ENCODE measurements at places on chromosomes 3 and 15.
A peak's percentile ranks its signal among the peaks of the same experiment; 100 is the strongest.

DNA sequence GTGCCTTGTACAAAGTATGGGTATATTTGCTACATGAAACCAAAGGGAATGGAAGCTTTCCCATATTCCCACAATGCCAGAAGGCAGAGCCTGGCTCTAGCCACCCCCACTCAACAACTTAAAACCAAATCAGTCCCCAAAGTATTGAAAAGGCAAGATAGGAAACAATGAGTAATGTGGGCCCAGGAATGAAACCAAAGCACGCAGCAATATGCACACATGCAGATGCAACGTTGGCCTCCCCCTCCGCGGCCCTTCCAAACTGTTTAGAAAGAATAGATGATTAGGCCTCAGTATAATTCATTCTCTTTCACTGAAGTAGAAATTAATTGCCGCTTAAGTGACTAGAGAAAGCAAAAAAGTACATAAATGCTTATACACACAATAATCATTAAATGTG lies 59.1 kb downstream of the THRB start:
- no peak for DNase-seq

DNA sequence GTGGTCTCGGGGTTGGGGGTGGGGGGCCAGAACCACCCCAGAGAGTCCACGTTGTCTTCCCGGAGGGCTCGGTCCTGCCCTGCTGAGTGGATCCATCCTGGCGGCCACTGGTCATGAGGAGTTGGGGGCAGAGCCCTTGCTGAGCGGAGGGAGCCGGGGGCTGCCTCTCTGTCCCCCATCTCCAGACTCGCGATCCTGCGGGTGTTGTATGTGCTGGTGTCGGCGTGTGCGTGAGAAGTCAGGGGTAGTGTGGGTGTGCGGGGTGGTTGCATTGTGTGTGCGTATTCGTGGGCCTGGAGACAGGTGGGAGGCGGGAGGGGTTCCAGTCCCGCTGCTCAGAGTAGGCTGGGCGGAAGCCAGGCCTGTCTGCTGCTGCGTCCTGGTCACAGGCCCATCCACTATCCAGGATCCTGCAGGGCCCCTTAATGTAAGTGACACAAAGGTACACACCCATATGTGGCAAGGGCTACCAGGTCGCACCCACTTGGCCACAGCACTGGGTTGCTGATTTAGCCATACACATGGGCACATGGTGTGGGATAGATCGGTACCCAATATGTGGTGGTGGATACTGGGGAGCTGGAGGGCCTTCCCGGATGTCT lies 30.7 kb downstream of the NBEAL2 start:
- no peak for DNase-seq

DNA sequence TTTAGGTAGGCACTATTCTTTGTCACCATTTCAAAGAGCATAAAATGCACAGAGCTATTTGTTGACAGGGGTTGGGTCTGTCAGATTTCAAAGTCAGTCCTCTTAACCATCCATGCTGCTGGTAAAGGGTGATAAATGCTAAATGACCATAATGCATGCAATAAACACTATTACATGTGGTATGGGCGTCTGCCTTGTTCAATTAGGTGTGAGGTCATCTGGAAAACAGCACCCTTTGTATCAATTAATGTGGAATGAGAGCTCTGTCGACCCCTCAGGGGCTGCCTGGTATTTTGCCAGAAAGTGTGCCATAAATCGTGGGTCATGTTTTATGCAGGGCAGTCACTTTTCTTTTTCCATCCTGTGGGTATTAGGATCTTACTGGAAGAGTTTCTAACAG lies 235.6 kb downstream of the SV2B start:
- DNase-seq = no peak

GRCh38 chr3:39082666-39083313 lies 24.6 kb downstream of the GORASP1 start:
- no peak for DNase-seq

DNA sequence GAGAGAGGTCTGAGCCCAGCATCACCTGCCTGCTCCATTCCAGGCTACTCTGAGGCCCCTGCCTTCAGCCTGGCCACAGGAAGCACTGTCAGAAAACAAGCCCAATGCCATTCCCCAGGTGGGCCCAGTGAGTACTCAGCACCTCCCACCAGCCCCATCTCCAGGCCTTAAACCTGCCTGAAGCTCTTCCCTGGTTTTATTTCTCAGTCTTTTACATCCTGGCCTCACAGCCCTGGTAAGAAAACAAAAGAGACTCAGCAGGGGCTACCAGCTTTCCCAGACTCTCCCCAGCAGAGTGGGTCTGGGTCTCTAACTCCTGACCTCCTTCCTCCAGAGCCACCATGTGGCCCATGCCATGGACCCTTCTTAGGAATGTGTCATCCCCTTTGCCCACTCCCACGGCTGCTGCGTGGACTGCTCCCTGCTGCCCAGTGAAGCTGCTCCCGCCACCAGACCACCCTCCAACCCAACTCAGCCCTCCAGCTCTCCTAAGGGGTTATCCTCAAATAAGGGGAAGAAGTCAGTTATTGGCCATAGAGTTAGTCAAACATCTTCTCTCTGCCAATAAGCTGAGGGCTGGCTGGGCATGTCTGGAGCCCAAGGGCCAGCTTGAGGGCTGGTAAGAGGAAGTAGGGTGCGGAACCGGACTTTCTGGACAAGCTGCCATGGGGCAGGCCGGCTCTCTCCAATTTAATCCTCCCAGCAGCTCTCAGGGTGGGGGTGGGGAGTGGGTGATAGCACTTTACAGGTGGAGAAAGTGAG lies 116.7 kb upstream of the LINGO1 start:
- no peak for DNase-seq

GRCh38 chr3:65252266-65252665 lies 564.5 kb upstream of the ADAMTS9 start:
- no peak for DNase-seq

GRCh38 chr3:192382861-192383260 lies 344.5 kb downstream of the FGF12 start:
- no peak for DNase-seq

- no peak for DNase-seq
These were observed 421 bp downstream of the BMF start for GRCh38 chr15:40108061-40108854.

- DNase-seq = no peak
These were observed 18.7 kb downstream of the TNFAIP8L3 start for GRCh38 chr15:51075826-51076523.

- DNase-seq = no peak
These were observed 4.5 kb upstream of the FES start for GRCh38 chr15:90879730-90880366.

DNA sequence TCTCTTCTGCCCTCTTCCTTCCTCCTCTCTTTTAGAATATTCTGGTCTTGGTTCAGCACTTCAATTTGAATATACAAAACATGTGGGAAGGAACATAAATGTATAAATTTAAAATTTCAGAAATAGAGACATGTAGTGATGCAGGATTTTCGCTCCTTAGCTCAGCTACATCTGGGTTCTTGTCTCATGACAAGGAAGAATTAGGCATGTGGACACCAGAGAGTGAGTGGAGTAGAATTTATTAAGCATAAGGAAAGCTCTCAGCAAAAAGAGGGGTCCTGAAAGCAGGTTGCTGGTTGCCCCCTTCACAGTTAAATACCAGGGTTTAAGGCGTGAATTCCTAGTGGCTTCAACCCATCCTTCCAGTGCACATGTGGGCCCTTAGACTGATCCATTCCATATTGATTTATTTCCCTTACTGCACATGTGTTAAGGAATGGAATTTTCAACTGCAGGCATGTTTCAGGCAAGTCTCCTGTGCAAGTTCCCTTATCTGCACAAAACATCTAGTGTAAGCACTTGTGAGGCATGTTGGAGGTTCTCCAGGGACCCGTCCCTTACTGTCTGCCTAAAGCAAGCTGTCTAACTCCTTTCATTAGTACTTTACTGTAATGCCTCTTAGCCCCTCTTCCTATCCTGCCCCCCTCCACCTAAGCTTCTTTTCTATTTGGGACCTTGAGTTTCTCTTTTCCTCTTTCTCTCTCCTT lies 133.2 kb upstream of the STRIT1 start:
- no peak for DNase-seq

GRCh38 chr3:45596290-45596791 lies 1.8 kb downstream of the LIMD1 start:
- no peak for DNase-seq

- no peak for DNase-seq
These were observed 29.0 kb upstream of the ATP10A start for GRCh38 chr15:25892126-25892525.

GRCh38 chr3:32577581-32578556 lies 7.2 kb upstream of the DYNC1LI1 start:
- peak; percentile 59 for DNase-seq

DNA sequence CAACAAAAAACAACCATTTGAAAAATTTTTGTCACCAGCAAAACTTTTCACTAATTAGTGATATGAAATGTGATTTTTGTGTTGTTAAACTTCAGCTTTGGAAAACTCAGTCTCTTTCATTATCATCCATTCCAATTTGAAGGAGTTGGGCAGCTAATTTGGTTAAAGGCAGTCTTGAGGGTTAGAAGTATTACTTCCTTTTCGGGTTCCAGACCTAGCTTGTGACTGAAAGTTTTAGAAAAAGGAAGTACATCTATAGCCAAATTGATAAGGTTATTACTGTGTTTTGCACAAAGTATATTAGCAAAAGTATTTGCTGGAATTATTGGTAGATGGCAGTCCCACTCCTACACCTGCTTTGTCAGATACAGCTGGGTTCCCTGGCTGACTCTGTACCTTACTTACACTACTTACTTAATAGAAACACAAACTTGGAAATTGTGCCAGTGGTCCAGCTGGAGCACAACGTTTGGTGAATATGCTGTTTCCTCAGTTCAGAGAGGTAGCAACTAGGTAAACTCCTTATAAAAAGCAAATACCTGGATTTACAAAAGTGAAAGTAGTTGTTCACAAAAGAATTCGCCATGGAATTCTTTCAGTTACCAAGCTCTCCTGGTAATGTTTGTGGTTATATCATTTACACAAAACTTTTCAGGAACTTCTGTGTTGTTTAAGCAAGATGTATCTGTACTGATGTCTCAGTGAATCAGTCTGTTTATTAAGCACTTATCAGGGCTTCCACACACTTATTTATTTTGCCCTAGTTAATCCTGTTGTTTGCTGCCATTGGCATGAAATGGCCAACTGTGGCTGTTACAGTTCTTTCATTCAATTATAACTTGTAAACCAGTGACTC lies 31.6 kb downstream of the TIPARP start:
- no peak for DNase-seq

- DNase-seq = peak; percentile 12
These were observed 16.1 kb upstream of the CACNA2D2 start for GRCh38 chr3:50519471-50520089.

DNA sequence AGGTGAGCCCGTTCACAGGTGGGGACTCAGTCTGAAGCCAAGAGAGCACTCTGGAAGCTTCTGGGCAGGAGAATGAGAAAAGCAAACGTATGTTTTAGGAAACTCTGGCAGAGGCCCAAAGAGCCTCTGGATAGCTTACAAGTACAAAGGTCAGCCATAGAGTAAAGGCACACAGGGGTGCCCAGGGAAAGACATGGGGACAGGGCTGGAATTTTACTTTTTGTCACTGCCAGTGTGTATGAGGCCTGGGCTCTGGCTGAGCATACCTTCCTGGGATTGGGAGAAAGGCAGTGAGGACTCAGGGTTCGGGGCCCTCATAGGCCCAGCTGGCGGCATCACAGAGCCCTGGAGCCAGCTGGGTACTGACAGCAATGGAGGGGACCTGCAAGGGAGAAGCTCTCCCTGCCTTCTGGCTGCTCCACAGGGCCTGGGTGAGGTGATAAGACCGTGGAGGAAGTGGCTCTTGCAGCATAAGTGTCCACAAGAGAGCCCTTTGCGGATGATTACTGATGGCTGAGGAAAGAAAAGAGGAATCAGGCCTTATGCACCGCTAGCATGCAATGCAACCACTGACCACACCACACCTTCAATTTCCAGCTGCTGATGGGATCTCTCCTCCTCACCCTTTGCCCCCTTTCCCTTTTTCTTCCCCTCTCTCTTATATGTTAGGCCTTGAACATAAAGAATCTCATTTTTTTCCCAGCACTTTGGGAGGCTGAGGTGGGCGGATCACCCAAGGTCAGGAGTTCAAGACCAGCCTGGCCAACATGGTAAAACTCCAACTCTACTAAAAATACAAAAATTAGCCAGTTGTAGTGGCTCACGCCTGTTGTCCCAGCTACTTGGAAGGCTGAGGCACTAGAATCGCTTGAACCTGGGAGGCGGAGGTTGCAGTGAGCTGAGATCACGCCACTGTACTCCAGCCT lies 25.1 kb upstream of the BCL2L10 start:
- DNase-seq = peak; percentile 57

- DNase-seq = no peak
These were observed 62.2 kb upstream of the SEC61A1 start for GRCh38 chr3:127990051-127990450.

DNA sequence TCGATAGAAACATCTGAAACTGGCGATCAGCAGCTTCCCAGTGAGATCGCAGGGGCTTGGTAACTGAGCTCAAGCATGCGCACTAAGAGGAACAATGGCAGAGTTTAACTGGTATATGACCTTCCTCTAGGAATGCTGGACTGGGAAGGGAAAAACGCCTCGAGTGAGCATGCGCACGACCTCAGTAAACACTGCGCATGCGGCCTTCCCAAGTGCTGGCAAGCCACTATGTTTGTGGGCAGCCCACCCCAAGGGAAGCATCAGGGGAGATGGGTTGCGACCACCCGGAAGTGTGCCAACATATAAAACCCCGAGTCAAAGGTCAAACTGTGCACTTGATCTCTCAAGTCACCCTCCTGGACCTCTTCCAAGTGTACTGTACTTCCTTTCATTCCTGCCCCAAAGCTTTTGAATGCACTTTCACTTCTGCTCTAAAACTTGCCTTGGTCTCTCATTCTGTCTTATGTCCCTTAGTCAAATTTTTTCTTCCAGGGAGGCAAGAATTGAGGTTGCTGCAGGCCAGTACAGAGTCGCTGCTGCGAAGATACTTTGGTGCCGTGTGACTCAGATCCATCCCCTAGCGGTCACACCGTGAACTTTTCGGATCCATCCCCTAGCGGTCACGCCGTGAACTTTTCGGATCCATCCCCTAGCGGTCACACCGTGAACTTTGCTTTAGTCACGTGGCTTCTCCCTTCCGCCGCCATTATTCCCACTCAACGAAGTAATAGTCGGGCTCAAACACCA lies 243.3 kb downstream of the FAM43A start:
- no peak for DNase-seq

DNA sequence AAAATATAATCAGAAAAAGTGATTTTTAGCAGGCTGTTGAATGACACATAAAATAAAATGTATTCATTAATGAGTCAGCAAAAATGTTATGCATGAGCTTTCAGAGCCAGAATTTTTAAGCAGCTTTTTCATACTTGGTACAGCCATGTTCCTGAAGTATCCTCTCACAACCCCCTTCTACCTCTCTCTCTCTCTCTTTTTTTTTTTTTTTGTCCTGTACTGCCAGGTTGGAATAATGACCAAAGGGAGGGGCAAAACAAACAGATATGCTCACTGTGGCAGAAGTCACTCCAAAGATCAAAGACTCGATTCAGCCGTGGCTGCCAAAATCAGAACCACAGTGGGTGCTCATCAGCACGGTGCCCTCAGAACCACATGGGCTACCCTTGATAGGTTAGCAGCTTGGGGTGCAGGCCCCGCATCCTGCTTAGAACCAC lies 383.0 kb downstream of the ZBTB20 start:
- no peak for DNase-seq

DNA sequence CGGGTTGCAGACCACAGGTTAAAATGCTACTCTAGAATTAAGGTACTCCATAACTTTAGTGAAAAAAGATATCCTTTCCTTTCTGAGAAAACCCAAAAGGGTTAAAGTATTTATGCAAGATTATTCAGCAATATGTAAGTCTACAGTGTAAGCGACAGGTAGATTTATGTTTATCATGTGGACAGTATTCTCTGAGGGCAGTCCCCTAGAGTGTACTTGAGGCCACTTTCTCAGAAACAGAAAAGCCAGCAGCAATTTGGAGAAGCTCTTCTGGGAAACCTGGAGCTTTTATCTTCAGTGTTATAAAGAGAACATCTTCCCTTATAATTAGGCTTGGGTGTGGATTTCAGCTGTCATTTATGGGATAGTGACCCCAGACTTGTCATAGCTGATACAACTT lies 8.9 kb downstream of the ST3GAL6 start:
- no peak for DNase-seq
